ENCODE measurements at places on chromosomes 1 and 21. TPM values are rescaled to one million over a fixed set of nuclear protein-coding genes. Genes with fewer than 3 reads are reported as not detected.

GRCh38 chr1:38814984-38815464, 44.5 kb downstream of the RRAGC start:
- no peak for DNase-seq

- DNase-seq: peak; percentile 62
Observed at GRCh38 chr1:47684964-47685762, 247.3 kb downstream of the FOXD2 start.

GRCh38 chr1:6619045-6619444, 5.5 kb downstream of the PHF13 start:
- no peak for DNase-seq

- peak; percentile 73 for DNase-seq
Observed at GRCh38 chr1:162854245-162854882, 6.6 kb downstream of the CCDC190 start.

RAB25 gene
- 3.1 TPM for total RNA-seq

THEM5 gene
- not detected for total RNA-seq

CADM3 gene
- total RNA-seq: 18.2 TPM

Data from astrocyte (in vitro differentiated cells and primary cell).